ENCODE measurements at places on chromosomes 1 and 21.

DNA sequence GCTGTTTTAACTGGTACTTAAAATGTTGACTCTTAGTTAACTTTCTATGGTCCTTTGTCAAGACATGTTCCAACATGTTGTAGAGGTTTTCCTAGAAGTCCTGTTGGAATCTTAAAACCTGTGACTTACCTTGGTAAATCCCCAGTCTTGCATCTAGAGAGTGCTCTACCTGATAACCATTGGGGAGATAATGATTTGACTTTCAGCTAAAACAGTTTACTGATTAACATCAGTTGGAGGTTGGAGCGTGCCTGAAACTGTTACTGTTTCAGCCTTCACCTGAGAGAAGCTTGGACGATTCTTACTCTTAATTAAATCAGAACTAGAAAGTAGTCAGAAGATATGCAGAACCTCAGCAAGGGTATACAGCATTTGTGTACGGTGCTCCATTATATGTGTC, 8.8 kb downstream of the MDM4 start:
- DNase-seq: no peak

DNA sequence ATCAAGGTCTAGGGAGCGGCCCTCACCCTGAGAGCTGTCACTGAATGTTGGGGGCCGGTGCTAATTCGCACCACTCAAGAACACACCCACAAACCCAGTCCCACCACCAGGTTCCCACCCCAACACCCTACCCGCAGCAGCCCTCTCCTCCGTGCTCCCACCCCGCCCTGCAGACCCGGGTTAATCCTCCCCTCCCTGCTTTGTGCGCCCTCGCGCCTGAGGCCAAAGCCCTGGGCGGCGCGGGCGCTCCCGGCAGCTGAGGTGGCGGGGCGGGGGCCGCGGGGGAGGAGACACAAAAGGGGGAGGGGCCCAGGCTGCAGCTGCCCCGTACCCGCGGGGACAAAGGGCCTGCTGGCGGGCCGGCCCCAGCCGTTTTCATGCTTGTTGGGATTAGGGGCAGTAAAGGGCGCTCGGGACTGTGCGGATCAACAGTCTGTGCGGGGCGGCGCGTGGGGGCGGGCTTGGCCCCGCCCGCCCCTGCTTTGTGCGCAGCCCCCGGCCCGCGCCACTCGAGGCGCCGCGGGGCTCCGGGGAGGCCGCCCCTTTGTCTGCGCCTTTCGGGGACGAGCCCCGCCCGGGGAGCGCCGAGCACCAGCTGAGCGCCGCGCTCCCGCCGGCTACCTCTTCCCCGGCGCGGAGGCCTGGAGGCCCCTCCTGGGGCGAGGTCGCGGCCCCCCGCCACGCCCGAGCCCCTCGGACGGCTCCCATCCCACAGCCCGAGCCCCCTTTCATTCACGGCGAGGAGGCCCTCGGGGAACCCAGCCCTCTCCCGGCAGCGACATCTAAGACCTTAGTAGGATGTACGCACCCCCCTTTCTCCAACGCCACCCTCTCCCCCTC, 10.9 kb downstream of the C1orf216 start:
- DNase-seq: no peak

DNA sequence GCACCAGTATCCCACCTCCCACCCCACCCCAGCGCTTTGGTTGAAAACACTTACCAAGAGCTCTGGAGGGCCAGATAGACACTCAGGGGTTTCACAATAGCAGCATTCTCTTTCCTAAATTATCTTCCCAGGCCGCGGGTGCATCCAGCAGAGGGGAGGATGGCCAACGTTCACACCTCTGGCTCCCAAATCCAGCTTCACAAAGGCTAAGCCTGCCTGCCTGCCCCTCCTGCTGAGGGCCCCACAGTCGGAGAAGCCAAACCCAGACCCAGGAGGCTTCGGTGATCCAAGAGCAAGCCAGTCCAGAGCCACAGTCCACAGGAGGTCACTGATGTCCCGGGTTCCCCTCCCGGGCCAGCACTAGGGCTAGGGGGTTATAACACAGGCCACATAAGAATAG, 231.9 kb downstream of the TRABD2B start:
- no peak for DNase-seq

GRCh38 chr1:234696148-234696576, 86.2 kb upstream of the IRF2BP2 start:
- DNase-seq: no peak

- no peak for DNase-seq
These were observed 134.0 kb upstream of the ARHGEF16 start for GRCh38 chr1:3320246-3321152.

DNA sequence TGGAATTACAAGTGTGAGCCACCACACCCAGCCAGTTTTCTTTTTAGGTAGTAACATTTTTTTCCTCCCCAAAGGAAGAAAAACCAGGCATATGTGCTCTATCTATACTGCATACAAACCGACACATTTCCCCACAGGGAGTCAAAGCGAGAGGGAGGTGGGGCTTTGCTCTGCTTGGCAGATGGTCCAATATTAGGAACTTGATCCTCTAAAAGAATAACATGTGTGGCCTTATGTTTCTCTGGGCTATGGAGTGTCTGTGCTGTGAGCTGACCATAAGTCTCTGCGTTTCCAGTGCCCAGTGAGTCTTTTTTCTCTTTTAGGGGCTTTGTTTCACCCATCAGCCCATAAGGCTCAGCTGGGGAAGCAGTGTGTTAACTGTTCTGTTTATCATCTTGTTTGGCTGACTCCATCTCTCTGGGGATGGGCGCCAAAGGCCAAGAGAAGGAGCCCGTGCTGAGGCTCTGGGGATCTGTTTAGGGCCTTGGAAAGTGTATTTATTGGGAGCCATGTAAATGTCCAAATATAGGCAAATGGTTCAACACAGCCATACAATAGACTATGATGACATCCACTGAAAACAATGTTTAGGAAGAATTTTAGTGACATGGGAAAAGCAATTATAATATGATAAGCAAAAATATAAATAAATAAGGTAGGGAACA, 20.2 kb downstream of the LMOD1 start:
- no peak for DNase-seq

GRCh38 chr1:204338997-204339396, 20.7 kb downstream of the PLEKHA6 start:
- no peak for DNase-seq

DNA sequence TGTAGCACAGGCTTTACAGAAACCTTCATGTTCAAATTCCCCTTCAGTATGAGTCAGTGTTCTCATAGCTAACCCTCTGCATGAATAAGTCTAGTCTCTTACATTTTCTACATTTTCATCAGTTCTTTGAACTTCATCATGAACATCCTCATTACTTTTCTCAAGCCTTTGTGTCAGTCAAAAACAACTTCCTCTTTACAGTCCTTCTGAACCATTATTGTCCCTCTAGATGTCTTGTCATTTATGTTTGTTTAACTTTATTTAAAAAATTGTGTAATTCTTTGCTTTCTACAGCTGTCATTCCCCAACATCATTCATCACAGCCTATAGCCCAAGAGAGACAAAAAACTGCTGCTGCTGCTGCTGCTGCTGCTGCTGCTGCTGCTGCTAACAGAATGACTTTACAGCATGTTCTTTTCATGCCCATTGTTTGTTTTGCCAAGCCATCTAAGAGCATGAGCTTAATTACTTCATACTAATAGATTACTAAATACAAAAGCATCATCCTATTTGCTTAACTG, 133.1 kb downstream of the LRRC40 start:
- no peak for DNase-seq

- DNase-seq: no peak
These were observed 374.0 kb downstream of the LMX1A start for GRCh38 chr1:164982545-164982944.

DNA sequence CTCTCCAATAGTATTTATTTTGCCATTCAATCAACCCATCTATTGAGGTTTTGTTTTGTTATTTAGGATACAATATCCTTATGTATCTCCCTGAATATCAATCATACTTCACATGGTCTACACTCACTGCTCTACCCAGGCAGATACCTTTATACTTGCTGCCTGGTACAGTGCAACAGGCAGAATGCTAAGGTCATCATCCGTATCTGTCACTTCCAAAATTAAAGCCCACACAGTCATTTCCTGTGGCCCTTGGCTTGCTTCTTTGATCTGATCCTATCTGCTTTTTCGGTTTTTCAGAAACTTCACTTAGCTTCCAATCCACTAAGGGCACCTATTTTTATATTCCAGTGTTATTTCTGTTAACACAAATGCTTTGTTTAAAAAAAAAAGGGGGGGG, 22.3 kb upstream of the ZZZ3 start:
- no peak for DNase-seq

- DNase-seq: no peak
These were observed 41.4 kb downstream of the TARBP1 start for GRCh38 chr1:234437423-234438171.

- no peak for DNase-seq
These were observed 19.3 kb downstream of the ALDH4A1 start for GRCh38 chr1:18883079-18883478.

DNA sequence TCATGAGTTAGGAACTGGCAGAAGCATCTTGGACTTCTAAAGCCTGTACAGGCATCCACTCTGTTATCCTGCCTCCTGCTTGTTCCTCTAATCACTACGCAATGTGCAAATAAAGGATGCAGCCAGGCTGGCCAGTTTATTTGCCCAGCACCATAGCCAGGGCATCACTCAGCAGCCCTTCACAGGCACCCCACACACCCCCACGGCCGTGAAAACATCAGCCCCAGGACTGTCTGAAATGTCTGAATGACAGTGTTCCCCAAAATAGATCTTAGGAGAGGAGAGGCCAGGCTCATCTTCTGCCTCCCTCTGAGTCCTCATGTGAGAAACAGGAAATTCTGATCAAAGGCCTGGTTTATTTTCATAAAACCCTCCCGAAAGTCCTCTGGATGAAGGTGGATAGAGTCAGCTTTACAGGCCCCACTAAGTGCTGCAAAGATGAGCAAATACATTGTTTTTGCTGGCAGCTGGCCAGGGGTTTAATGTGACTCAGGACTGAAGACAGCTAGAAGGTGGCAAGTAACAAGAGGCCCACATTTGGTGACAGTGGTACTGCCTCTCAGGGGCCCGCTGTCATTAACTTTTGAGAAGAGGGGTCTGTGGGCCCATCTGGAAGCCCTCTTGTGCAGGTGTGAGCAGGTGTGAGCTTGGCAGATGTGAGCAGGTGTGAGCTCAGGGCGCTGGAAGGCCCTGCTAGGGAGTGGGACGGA, 32.9 kb downstream of the GRHL3 start:
- no peak for DNase-seq

DNA sequence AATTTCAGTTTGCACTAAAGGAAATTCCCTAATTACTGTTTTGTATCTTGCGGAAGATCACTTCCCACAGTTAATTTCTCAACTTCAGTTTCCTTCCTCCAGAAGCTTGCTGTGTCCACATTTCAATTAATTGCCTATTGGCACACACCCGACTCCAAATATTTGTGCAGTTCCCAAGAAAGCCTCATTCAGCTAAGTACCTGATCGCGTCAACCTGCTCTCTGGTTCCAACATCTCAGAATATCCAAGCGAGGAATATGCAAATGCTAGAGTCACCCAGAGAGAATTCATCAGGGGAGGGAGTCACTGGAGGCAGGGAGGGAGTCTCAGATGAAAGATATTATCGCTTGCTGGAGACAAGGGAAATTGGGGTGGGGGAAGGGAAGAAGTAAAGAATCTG, 351.3 kb downstream of the RRAGC start:
- no peak for DNase-seq

DNA sequence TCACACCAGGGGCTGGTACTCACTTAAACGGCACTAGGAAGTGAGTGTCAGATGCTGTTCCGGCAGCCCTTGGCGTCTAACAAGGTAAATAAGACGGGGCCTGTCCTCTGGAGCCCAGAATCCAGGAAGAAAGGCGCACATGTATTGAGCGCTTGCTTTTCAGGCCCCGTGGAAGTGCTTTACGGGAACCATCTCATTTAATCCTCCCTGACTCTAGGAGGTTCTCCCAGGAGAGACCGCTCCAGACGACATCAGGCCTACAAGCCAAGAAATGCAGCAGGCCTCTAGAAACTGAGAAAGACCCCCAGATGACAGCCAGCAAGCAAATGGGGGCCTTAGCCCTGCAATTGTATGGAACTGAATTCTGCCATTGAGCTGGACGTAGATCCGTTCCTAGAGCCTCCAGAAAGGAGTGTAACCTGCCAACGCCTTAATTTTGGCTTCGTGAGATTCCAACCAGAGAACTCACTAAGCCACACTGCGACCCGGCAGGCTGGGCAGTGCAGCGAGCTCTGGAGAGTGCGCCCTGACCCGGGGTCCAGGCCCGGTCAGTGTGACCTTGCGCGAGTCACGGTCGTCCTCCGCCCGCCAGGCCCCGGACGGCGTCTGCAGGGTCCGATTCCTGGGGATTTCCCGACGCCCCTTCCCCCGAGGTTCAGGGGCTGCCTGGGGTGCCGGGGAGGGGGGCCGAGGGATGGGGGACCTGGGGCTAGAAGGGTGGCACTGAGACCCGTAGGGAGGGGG, 532 bp upstream of the MANEAL start:
- no peak for DNase-seq

- DNase-seq: no peak
These were observed 35.8 kb upstream of the TDRD10 start for GRCh38 chr1:154466206-154466605.

GRCh38 chr1:1116701-1117468, 996 bp upstream of the C1orf159 start:
- DNase-seq: no peak

GRCh38 chr21:33650230-33650629, 7.9 kb downstream of the ITSN1 start:
- DNase-seq: no peak

- DNase-seq: no peak
These were observed 28.7 kb downstream of the RSPH1 start for GRCh38 chr21:42467140-42467983.

GRCh38 chr1:113747376-113747775, 11.9 kb downstream of the PHTF1 start:
- no peak for DNase-seq

GRCh38 chr1:221159608-221160007, 280.4 kb downstream of the HLX start:
- DNase-seq: no peak

DNA sequence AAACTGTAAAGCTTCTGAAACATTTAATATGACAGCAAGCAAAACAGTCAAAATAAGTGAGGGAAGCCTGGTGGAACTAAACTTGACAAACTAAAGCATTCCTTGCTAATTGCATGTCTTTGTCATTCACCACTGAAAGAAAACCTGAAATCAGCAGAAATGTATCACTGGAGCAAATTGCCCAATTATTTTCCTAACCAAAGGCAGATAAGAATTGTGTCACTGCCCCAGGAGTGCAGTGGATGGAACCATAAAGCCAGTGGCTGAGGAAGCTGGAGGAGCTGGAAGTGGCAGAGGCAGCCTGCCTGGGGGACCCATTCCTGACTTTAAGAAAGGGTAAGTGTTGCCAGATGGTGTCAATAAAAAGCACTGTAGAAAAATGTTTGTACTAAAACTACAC, 2.7 kb upstream of the SLC30A10 start:
- DNase-seq: no peak

GRCh38 chr1:90341516-90341915, 346.6 kb downstream of the ZNF326 start:
- no peak for DNase-seq
